ENCODE measurements at places on chromosomes 11 and 22. TPM values are rescaled to one million over a fixed set of nuclear protein-coding genes. Genes with fewer than 3 reads are reported as not detected.
A peak's percentile ranks its signal among the peaks of the same experiment; 100 is the strongest.

DNA sequence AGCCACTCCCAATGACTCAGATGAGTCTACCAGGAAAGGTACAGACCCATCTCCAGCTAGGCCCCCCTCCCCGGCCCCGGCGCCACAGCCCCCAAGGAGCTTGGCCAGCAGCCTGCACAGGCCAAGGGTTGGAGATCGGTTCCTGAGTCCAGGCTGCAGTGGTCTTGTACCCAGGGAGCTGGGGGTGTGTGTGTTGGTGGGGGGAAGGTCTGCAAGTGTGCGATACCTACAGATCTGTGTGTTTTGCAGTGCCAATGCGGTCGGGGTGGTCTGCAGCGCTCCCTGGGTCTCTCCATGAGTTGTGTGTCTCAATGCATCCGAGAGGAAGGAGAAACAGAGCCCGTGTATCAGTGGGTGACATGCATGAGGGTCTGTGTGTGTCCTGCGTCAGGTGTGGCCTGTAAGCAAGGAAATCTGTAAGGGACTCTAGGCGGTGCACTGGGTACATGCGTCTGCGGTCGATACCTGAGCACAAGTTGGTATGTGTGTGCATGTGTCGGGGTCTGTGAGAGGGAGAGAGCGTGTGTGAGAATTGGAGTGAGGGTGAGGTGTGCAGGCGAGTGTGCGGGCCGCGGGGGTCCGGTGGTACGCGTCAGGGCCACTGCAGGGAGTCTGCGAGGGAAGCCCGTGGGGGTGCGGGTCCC lies 645 bp downstream of the CDC42BPG start:
- no peaks in the 10 kb centered on the region for H3K36me3 ChIP-seq
- H3K4me3 ChIP-seq = peak overlapping the region; percentile 75
- H3K27ac ChIP-seq = no peak overlapping the region
- no peak for DNase-seq

DNA sequence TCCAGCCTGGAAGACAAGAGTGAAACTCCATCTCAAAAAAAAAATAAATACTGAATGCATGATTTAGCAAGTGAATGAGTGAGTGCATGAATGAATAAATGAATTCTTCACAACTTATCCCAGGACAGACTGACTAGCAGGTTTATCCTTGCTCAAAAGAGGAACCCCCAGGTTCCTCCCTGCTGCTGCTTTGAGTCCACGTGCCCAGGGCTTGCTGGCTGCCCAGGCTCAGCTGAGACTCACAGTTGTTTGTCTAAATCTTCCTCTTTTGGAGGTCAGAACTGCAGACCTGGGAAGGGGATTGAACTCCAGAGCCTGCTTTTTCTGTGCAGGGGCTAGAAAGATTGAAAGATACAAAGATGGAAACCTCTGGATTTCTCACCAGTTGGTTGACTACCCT lies 117.4 kb upstream of the TMEM45B start:
- H3K27ac ChIP-seq = no peak overlapping the region
- DNase-seq = no peak
- peaks cover 9% of the 10 kb centered on the region for H3K4me1 ChIP-seq
- no peaks in the 10 kb centered on the region for H3K27me3 ChIP-seq
- H3K36me3 ChIP-seq = no peaks in the 10 kb centered on the region

Gene APOL3
- total RNA-seq = 139 TPM

Gene CCDC81
- total RNA-seq = 0.94 TPM

Gene DDX25
- total RNA-seq = 0.12 TPM

DNA sequence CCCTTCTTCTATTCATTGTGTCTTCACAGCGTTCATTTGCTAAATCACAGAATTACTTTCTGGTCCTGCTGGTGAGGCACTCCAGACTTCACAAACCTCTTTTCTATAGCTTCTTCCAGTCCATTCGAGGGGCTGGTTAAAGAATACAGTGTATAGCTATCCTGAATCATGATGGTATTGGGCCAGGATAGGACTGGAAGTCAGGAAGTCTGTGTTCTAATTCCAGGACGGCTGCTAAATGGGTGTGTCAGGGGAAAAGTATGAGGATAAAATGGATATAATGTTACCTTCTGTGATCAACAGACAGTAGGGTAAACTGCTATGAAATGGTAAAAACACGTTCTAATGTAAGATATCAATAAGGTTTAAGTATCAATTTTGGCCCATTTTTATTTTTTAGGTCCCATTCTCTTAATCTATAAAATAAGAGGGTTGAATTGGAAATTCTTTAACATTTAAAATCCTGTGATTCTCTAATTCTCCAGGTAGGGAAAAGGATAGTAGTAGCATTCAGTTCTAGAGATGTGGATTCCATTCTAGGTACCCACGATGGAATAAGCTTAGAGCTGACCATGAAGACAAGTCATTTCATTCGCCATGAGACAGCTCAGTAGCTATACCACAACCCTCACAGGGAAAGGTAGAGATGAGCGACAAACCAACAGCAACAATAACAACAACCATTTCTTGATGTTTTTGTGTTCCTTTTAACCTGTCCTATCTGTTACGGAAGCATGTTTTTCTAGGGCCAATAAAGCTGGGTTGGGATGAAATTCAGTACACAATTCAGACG lies 96.1 kb downstream of the SLC1A2 start:
- H3K27me3 ChIP-seq = peaks cover 2% of the 10 kb centered on the region
- no peak overlapping the region for H3K27ac ChIP-seq
- H3K4me3 ChIP-seq = no peak overlapping the region
- DNase-seq = no peak
- peaks cover 8% of the 10 kb centered on the region for H3K4me1 ChIP-seq
- H3K36me3 ChIP-seq = peaks cover 5% of the 10 kb centered on the region

Gene MGAT3
- 12.8 TPM for total RNA-seq

DNA sequence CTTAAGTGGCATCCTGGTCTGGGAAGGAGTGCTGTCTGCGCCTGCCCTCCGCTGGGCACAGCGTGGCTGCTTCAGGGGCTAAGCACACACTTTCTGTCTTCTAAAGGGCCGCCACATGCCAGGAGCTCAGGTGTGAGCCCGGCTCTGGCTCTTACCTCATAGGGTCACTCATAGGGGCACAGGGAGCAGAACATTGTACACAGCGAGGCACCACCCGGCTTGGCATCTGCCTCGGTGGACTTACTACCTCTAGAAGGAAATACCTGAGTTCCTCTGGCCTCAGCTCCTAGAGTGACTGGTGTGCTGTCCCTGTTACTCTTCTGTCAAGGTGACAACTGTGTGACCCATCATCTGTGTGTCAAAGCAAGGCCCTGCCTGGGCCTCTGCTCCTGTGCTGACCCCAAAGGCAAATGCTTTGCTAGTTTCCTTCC lies 13.4 kb downstream of the NEAT1 start:
- no peaks in the 10 kb centered on the region for H3K27me3 ChIP-seq
- peaks cover 78% of the 10 kb centered on the region for H3K4me1 ChIP-seq
- no peak overlapping the region for H3K4me3 ChIP-seq
- peak overlapping the region; percentile 31 for H3K27ac ChIP-seq

DNA sequence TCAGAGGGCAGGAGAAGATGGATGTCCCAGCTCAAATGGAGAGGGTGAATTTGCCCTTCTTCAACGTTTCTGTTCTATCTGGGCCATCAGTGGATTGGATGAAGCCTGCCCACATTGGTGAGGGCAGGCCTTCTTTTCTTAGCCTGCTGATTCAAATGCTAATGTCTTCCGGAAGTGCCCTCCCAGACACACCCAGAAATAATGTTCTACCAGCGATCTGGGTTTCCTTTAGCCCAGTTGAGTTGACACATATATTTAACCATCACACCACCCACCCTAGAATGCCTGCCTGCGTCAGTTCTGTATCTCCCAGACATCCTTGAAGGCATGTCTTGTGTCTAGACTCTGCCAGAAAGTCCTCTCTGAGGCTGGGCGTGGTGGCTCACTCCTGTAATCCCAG lies 34.7 kb downstream of the CACNG2 start:
- DNase-seq = no peak
- no peaks in the 10 kb centered on the region for H3K36me3 ChIP-seq
- no peak overlapping the region for H3K27ac ChIP-seq
- no peaks in the 10 kb centered on the region for H3K4me1 ChIP-seq
- H3K27me3 ChIP-seq = peaks cover 9% of the 10 kb centered on the region
- H3K4me3 ChIP-seq = no peak overlapping the region

Gene TUG1
- 84.8 TPM for total RNA-seq

DNA sequence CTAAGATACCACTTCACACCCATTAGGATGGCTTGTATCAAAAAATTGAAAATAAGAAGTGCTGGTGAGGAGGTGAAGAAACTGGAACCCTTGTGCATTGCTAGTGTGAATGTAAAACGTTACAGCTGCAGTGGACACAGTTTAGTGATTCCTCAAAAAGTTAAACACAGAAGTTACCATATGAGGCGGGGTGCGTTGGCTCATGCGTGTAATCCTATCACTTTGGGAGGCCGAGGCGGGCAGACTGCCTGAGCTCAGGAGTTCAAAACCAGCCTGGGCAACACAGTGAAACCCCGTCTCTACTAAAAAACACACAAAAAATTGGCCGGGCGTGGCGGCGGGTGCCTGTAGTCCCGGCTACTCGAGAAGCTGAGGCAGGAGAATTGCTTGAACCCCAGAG lies 43.5 kb downstream of the SGSM3 start:
- H3K4me1 ChIP-seq = peaks cover 24% of the 10 kb centered on the region
- no peak overlapping the region for H3K4me3 ChIP-seq
- peak overlapping the region; percentile 17 for H3K27ac ChIP-seq
- peaks cover 44% of the 10 kb centered on the region for H3K36me3 ChIP-seq
- H3K27me3 ChIP-seq = no peaks in the 10 kb centered on the region

- H3K27ac ChIP-seq = no peak overlapping the region
- H3K36me3 ChIP-seq = no peaks in the 10 kb centered on the region
- DNase-seq = no peak
These were observed 6.7 kb upstream of the RAB3IL1 start for GRCh38 chr11:61924064-61924455.

Gene QSER1
- 12.3 TPM for total RNA-seq

Gene NEFH
- total RNA-seq = 0.89 TPM

GRCh38 chr11:63212742-63213141 lies 30.7 kb downstream of the SLC22A25 start:
- no peaks in the 10 kb centered on the region for H3K4me1 ChIP-seq
- DNase-seq = peak; percentile 39
- H3K36me3 ChIP-seq = no peaks in the 10 kb centered on the region

Gene SMC1B
- 0.58 TPM for total RNA-seq

- DNase-seq = peak; percentile 2
- no peaks in the 10 kb centered on the region for H3K36me3 ChIP-seq
- peaks cover 27% of the 10 kb centered on the region for H3K27me3 ChIP-seq
- H3K4me1 ChIP-seq = peaks cover 20% of the 10 kb centered on the region
These were observed 167.9 kb upstream of the B3GAT1 start for GRCh38 chr11:134579724-134580609.

Gene TCP11L1
- total RNA-seq = 14.7 TPM

DNA sequence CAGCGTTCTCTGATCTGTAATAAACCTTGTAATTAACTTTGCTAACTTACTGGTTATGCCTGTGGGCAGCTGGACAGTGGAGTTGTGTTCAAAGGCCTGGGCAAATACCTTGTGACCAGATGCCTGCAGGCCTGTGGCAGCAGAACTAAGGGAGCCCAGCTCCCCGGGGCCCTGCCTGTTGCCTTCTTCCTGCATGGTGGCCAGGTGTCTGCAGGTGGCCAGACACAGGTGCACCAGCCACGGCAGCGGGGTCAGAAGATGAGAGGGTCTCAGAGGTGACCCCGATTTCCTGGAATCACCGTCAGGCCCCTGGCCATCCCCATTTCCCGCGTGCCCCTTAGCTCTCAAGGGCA lies 127.2 kb downstream of the OSBP2 start:
- H3K36me3 ChIP-seq = no peaks in the 10 kb centered on the region
- DNase-seq = no peak
- H3K4me1 ChIP-seq = peaks cover 4% of the 10 kb centered on the region
- H3K4me3 ChIP-seq = no peak overlapping the region
- no peak overlapping the region for H3K27ac ChIP-seq

DNA sequence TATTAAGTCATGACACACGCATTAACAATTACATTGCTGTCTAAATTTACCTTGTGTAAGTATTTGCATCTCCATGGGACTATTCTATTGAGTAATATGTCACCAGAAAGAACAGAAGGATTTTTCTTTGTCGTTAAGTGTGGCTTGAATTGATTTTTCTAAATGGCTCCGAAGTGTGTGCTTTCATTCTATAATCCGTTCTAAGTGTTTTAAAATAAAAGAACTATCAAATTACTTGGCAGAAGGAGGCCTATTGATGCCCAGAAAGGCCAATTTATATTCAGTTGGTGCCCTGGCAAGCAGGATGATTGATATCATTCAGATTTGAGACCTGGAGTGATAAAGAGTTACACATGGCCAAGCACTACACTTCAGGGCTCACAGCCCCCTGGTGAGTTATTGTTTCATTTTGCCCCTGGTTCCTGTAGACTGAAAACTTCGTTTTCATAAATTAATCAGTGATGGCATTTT lies 538.9 kb upstream of the ANO5 start:
- no peak overlapping the region for H3K27ac ChIP-seq
- no peaks in the 10 kb centered on the region for H3K36me3 ChIP-seq
- H3K4me1 ChIP-seq = peaks cover 1% of the 10 kb centered on the region
- no peaks in the 10 kb centered on the region for H3K27me3 ChIP-seq
- DNase-seq = no peak
- no peak overlapping the region for H3K4me3 ChIP-seq

Gene LIF
- total RNA-seq = 102 TPM

GRCh38 chr11:73184953-73185671 lies 33.0 kb upstream of the P2RY2 start:
- no peak overlapping the region for H3K27ac ChIP-seq
- no peaks in the 10 kb centered on the region for H3K36me3 ChIP-seq
- H3K4me3 ChIP-seq = no peak overlapping the region
- H3K4me1 ChIP-seq = peaks cover 9% of the 10 kb centered on the region

DNA sequence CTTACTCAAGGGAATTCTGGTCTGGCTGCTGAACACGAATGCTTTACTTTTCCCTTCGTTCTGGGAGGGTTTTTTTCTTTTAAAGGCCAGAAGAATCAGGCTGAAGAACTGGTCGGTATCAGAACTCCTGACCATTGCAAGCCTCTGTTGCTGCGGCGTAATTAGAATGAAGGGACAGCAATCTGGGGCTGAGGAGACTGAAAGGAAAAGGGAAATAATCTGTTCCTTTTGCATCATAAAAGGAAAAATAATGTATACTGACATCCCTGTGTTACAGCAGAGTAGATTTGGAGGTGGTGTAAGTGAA lies 670 bp downstream of the SC5D start:
- peak overlapping the region; percentile 89 for H3K27ac ChIP-seq
- H3K4me1 ChIP-seq = peaks cover 44% of the 10 kb centered on the region
- H3K27me3 ChIP-seq = no peaks in the 10 kb centered on the region
- DNase-seq = no peak
- H3K36me3 ChIP-seq = peaks cover 27% of the 10 kb centered on the region

Gene PLA2G6
- 65.0 TPM for total RNA-seq

Gene SMTNL1
- total RNA-seq = not detected

DNA sequence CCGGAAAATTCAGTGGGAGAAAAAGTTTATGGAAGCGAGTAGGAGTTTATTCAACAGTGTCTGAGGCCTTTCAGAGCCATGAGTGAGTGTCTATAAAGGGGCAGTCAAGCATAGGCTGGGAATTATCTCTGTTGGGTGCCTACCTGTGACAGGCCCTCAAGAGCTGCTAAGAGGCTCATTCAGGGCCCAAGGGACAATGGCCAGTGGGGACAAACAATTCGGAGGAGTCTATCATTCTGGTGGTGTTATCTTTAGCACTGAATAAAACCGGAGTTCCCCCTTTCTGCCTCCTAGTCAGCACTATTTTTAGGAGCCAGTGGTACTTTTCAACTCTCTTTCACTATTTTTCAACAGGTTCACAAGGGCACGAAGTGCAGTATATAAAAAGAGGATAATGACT lies 89.5 kb upstream of the HTATIP2 start:
- H3K27me3 ChIP-seq = peaks cover 10% of the 10 kb centered on the region
- H3K4me3 ChIP-seq = no peak overlapping the region
- H3K27ac ChIP-seq = no peak overlapping the region
- no peaks in the 10 kb centered on the region for H3K4me1 ChIP-seq
- H3K36me3 ChIP-seq = no peaks in the 10 kb centered on the region

GRCh38 chr11:26096451-26096850 lies 235.5 kb upstream of the ANO3 start:
- no peak for DNase-seq
- no peaks in the 10 kb centered on the region for H3K4me1 ChIP-seq
- H3K36me3 ChIP-seq = no peaks in the 10 kb centered on the region
- H3K27me3 ChIP-seq = no peaks in the 10 kb centered on the region

All from activated CD4-positive, alpha-beta T cell treated with anti-CD3 and anti-CD28 coated beads, Interleukin-2, amount 10 ng/mL, durations not matched to agents 7 days and 5 days (primary cell).